Stomach (tissue), 19 donors: ENCODE measurements at places on chromosomes 2 and 18.

- DNase-seq, result no peak
Observed at GRCh38 chr2:111046670-111047069, 74.0 kb upstream of the BCL2L11 start.

DNA sequence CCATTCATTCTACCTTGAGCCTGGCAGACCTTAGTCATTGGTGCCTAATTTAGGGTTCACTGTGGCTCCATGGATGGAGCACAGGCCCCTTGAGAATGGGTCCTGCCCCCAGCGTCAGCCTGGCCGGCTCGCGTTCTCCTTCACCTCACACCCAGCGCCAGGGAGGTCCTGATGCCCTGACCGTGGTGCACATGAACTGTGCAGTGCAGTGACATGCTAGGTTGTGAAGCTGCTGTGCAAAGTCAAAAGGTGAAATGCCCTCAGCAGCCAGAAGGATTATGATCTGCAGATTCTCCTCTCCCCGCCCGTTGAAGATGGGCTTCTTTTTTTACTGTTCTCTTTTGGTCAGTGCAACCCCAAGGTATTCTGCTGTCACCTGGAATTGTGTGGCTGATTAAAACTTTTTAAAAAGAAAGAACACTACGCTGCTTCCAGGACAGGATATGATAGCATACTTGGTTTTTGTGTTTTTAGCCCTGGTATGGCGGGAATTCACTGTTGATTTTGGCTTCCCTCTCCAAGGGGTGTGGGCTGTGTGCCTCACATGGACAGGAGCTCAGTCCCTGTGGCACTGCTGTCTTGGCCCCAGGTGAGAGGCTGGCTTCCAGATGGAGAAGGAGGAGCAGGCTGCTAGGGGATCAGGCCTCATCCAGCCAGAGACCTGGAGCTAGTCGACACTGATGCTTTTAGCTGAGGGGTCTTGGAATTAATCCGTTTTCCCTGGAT, 49.4 kb upstream of the MCFD2 start:
- DNase-seq, result no peak

DNA sequence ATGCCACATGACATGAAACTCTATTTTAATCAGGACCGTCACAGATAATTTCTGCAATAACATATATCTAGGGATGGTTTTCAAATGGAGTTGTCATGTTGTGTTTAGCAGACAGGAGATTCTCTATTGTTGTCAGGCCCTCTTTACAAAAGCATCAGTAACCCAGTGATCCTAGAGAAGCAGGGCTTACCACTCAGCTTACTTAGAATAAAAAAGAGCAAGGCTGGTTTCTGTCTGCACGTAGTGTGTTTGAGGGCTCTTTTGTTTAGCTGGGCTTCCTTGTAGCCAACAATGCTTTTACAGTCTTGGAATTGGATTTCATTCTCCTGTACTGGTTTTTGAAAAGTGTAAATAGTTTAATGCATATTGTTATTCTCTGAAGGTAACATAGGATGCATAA, 210.5 kb upstream of the NRP2 start:
- DNase-seq, result no peak

GRCh38 chr2:224780106-224780505, 63.9 kb upstream of the CCDC195 start:
- no peak for DNase-seq

DNA sequence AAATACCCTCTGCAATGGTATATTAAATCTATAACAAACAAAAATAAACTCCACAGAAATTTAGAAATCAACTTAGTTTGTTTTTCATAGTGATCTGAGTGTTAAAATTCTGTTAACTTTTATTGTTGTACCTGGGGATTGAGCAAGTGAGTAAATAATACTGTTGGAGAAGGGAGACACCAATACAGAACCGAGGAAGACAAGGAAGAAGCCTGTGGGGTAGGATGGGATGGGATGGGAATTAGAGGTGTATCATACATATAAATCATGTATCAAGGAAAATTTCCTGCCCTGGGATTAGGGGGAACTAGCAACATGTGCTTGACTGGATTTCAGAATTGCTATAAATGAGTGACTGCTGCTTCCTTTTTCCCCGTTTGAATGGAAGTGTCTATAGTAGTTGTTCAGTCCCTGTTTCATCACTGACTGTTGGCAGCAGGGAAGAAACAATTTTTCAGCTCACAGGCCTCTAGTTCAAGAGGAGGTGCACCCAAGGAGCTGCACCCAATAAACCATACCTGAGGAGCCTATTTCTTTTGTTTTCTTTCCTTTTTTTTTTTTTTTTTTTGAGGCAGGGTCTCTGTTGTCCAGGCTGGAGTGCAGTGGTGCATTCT, 53.1 kb downstream of the SP110 start:
- no peak for DNase-seq

- no peak for DNase-seq
Observed at GRCh38 chr18:28602391-28602790, 425.5 kb upstream of the CDH2 start.

GRCh38 chr2:237590272-237591140, at the start of gene RAB17:
RAB17 (minus strand) TSS chr2:237590734; CDS start chr2:237586154, 4,580 bp downstream.
- peak; percentile 91 for DNase-seq

DNA sequence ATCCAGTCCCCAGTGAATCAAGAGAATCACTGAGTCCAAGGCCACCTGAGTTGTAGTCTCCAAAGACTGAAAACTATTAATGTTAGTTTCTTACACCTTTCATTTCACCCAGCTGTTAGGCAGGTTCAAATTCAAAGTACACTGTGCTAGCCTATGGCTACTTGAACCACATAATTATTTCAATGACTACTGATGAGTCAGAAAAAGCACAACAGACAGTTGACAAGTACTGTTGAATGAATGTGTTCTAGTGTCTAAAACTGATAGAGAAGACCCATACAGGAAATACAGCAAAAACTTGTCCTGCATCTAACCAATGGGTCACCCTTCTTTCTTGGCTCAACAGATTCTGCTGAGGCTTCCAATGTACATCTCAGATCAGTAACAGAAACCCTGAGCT, 160.9 kb downstream of the MYO5B start:
- no peak for DNase-seq

- no peak for DNase-seq
Observed at GRCh38 chr2:44572196-44572900, 210.6 kb downstream of the CAMKMT start.

DNA sequence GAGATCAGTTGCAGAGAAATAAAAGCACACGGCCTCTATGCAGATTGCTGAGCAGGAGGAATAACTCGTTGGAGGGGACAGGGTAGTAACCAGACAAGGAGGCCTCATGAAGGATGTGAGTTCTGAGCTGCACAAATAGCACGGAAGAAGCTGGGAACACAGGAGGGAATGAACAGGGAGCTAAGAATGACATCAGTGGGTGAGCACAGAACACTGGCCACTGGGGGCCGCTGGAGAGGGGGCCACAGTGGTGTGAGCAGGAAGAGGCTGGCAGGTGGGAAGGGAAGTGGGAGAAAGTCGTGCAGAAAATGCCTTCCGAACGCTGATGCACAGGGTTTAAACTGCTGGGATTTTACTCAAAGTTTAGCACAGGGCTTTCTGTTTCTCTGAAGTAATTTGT, 61.0 kb downstream of the ZAP70 start:
- DNase-seq, result peak; percentile 45

GRCh38 chr18:23716966-23717365, 27.7 kb downstream of the LAMA3 start:
- no peak for DNase-seq

- no peak for DNase-seq
Observed at GRCh38 chr2:121207494-121207893, 77.5 kb downstream of the TFCP2L1 start.

- DNase-seq, result peak; percentile 73
Observed at GRCh38 chr2:96163768-96164429, 18.7 kb upstream of the DUSP2 start.

- no peak for DNase-seq
Observed at GRCh38 chr2:115572746-115573145, 1130.3 kb downstream of the DPP10 start.

GRCh38 chr2:36356298-36356989, 866 bp downstream of the CRIM1 start:
- peak; percentile 83 for DNase-seq

DNA sequence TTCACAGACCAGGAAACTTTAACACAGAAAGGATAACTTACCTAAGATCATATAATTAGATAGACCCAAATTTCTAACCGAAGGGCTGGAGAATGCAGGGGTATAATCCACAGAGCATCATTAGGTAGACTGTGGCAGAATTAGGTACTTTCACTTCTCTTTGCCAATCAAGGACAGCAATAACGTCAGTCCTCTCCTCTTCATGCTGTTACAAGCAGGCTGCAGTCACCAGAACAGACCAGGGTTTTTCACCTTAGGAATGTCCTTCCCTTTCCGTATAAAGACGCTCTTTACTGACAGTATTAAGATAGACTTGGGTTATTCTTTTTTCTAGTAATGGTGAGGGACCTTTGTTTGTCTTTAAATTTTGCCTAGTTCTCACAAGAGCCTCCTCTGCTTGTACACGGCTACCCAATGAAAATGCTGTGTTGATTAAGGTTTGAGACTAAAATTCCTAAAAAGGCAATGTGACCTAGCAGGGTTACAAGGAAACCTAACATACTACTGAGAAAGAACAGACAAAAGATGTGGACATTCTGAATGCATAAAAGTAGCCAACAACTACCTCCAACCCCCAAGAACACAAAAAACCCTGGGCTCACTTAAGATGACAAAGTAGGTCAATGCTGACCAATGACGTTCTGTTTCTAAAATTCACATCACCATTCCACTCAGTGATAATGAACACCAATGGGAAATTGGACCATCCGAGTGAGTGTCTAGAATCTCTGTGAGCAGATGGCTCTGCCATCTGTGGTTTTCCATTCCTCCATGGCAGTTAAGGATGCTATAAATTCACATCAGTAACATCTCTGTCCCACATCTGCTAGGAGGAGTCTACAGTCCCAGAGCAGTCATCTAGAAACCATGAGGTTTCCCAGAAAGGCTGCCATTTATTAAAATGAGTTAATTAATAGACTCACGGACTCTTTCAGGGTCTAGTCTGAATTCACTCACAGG, 2.1 kb downstream of the PDIA6 start:
- DNase-seq, result peak; percentile 25
